Activated T-helper 17 cell treated with anti-CD3 and anti-CD28 coated beads, Interleukin-2, amount 50 U/mL, for 72 hours (primary cell): ENCODE measurements at places on chromosomes 2 and 18. TPM values are rescaled to one million over a fixed set of nuclear protein-coding genes. Genes with fewer than 3 reads are reported as not detected.

The C2orf66 gene
- 0.43 TPM for total RNA-seq

The RNF144A gene
- 29.2 TPM for total RNA-seq

The CRACDL gene
- total RNA-seq, result 0.16 TPM

The TMEM178A gene
- total RNA-seq, result not detected

The SLC16A14 gene
- total RNA-seq, result not detected

The OSBPL1A gene
- total RNA-seq, result 4.1 TPM

The NEU2 gene
- total RNA-seq, result not detected

GRCh38 chr2:88874063-88874657, 182.7 kb downstream of the RPIA start:
- peak; percentile 49 for ATAC-seq

DNA sequence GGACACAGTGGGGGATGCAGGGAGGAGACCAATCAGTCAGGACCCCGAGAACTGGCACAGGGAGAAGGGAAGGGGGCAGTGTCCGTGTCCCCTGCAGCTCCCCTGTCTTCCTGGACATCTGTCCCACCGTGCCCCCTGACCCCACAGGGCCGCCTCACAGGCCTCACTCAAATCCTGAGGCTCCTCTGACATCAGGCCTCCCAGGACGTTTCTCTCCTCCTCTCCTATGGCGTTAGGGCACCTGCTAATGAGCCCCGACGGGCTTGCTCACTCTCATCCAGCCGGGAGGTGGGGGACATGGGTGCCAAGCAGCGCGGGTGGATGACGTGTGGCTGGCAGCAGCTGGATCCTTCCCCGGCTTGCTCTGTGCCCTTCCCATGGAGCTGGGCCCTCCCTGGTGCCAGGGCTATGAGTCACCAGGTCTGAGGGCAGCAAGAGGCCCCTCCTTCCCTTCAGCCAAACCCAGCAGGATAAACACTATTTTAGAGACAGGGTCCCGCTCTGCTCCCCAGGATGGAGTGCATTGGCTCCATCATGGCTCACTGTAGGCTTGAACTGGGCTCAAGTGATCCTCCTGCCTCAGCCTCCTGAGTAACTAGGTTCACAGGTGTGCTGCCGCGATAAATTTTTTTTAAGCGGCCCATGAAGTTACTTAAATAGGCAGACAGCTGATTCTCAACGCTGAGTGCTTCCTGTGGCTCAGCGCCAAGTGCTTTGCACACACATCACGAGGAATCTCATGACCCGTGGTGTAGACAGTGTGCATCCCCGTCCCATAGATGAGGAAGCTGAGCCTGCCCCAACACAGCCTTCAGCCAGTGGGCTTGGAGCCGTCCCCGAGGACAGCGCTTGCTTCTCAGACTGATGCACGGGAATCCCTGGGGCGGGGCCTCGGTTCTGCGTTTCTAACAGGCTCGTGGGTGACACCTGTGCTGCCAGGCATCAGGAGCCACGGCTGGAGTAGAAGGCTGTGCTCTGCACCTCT, 64.5 kb upstream of the HDAC4 start:
- ATAC-seq, result no peak

GRCh38 chr2:144935736-144936135, 415.8 kb upstream of the ZEB2 start:
- ATAC-seq, result no peak

DNA sequence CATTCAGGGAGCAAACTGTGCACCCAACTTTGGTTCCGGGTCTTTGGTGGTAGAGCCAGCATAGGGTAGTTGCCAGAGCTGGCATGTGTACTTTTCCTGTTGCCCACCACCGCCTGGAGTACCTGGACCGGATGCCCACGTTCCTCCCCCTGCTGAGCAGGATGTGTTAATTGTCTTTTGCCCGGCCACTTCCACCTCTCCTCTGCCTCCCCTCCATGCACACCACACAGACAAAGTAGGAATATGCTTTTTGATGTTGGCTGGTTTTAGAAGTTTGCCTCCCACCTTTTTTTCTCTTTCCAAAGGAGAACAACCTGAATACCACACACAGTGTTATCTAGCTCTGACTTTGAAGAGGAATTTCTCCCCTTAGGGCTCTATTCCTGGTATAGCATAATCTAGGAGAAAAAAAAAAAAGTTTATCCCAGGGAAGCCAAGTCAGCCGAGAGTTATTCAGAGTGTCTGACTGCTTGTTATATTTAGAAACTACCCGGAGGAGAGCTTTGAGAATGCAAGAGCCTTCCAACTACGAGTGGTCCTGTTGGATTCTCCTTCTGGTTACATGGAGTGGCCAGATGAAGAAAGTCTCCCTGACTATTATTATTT, 111.9 kb downstream of the SETBP1 start:
- no peak for ATAC-seq

- no peak for ATAC-seq
Measured at GRCh38 chr2:104867813-104868504, 14.0 kb downstream of the POU3F3 start.

DNA sequence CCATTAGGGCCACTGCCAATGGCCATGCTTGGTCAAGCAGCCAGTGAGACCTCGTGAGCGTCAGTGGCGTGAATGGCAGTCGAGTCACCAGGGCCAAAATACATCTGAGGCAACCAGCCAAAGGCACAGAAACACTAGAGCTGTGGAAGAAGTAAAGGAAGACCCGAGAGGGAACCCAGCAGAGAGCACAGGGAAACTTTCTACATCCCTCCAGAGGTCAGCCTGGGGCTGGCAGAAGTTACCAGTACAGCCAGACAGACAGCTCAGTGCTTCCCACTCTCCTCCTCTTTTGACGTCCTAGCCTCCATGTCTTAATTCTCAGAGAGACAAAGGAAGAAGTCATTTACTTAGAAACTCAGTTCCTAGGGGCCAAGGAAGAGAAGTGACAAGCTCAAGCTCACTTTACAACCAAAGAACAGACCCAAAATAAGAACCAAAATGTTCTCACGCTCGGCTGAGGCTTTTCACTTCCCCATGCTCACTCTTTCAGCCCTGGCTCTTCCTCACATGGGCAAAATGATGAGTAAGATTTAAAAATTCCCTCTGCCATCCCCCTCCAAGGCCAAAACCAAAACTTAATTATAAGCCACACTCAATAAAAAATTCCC, 8.7 kb downstream of the CYRIA start:
- ATAC-seq, result no peak

- ATAC-seq, result no peak
Measured at GRCh38 chr2:20914087-20914486, 91.2 kb upstream of the LDAH start.

- no peak for ATAC-seq
Measured at GRCh38 chr2:108139521-108139920, 100.2 kb upstream of the SULT1C3 start.

DNA sequence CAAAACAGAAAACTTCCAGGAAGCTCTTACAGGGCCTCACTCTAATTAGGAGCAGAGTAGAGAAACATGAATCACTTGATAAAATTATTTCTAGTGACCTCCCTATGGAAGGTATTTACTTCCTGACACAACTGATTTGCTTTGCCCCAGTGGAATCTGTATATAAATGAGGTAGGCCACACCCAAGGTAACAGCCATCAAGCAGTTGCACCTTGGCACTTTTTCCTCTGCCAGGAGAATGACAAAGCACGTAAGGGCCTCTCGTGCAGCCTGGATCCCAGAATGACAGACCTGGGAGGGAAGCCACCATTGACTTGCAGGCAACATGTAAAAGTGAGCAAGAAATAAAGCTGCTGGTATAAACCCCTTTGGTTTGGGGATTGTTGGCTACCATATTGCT, 620.0 kb upstream of the SLC39A10 start:
- no peak for ATAC-seq

DNA sequence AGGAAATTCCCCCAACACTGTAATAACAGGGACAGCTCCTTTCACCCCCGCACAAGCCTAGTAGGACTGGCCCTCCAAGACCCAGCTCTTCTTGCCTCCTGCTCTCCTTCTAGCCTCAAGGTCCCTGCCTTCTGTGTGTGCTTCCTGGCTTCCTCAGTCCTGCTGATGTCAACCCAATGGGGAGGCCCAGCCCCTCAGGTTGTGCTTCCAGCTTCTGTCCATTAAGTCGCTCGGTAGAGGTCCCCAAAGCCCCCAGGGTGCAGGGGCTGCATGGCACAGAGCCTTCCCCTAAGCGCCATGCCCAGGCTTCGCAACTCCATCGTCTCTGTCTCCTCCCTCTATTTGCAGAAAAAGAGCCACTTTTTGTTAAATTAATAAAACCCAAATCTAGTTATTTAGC, 39.0 kb downstream of the BOK start:
- ATAC-seq, result no peak
